Bronchial smooth muscle cell (primary cell): ENCODE measurements at places on chromosomes 16 and 17. TPM values are rescaled to one million over a fixed set of nuclear protein-coding genes. Genes with fewer than 3 reads are reported as not detected.

MT1E gene
- 129 and 231 TPM in 2 replicates for total RNA-seq

CNGB1 gene
- total RNA-seq: not detected in 2 replicates

MAP2K6 gene
- 3.0 and 3.3 TPM in 2 replicates for total RNA-seq

C1QL1 gene
- total RNA-seq: 0.32 and 1.1 TPM in 2 replicates

CMTM4 gene
- total RNA-seq: 3.5 and 6.5 TPM in 2 replicates

PMP22 gene
- 53.0 and 174 TPM in 2 replicates for total RNA-seq

SLC5A11 gene
- total RNA-seq: not detected in 2 replicates

PLCG2 gene
- total RNA-seq: 0.16 and 0.26 TPM in 2 replicates

KRT9 gene
- not detected in 2 replicates for total RNA-seq

PLLP gene
- total RNA-seq: 0.16 TPM in 1 of 2 replicates, not detected in the other

EFCAB3 gene
- total RNA-seq: not detected in 2 replicates

CCL8 gene
- not detected in 2 replicates for total RNA-seq

ADORA2B gene
- 12.9 and 22.0 TPM in 2 replicates for total RNA-seq

CRAMP1 gene
- total RNA-seq: 4.3 and 6.4 TPM in 2 replicates

KRTAP2-2 gene
- not detected in 2 replicates for total RNA-seq

CACNG5 gene
- total RNA-seq: not detected in 2 replicates

GUCY2D gene
- total RNA-seq: under 0.01 and 0.09 TPM in 2 replicates

SRL gene
- 0.26 and 0.47 TPM in 2 replicates for total RNA-seq

USP10 gene
- total RNA-seq: 27.9 and 30.7 TPM in 2 replicates

ABI3 gene
- total RNA-seq: not detected in 2 replicates

TANGO6 gene
- total RNA-seq: 17.7 and 29.5 TPM in 2 replicates

KRTAP4-6 gene
- total RNA-seq: not detected in 2 replicates

BAIAP3 gene
- total RNA-seq: 0.32 and 0.34 TPM in 2 replicates

TCAP gene
- 0.16 and 0.34 TPM in 2 replicates for total RNA-seq

SPNS3 gene
- not detected in 2 replicates for total RNA-seq

NGFR gene
- total RNA-seq: 0.26 and 0.32 TPM in 2 replicates

WIPF2 gene
- 2.6 and 5.0 TPM in 2 replicates for total RNA-seq

ZNF624 gene
- total RNA-seq: 4.2 and 4.9 TPM in 2 replicates

GRIN2C gene
- total RNA-seq: 0.16 and 0.26 TPM in 2 replicates

G6PC3 gene
- 17.7 and 29.9 TPM in 2 replicates for total RNA-seq

PRSS36 gene
- total RNA-seq: 0.17 and 0.47 TPM in 2 replicates

HS3ST3A1 gene
- total RNA-seq: 11.2 and 26.8 TPM in 2 replicates

CCL15 gene
- not detected in 2 replicates for total RNA-seq

DRC3 gene
- total RNA-seq: 0.32 and 2.1 TPM in 2 replicates

HOXB7 gene
- 2.9 and 3.8 TPM in 2 replicates for total RNA-seq

RAB37 gene
- 0.16 and 0.60 TPM in 2 replicates for total RNA-seq

C1QTNF1 gene
- 4.7 and 5.4 TPM in 2 replicates for total RNA-seq

PIK3R5 gene
- not detected in 2 replicates for total RNA-seq

ARHGAP23 gene
- total RNA-seq: 17.3 and 19.1 TPM in 2 replicates

MSLN gene
- not detected in 2 replicates for total RNA-seq

IL21R gene
- total RNA-seq: 1.4 and 2.6 TPM in 2 replicates

NDUFB10 gene
- 197 and 259 TPM in 2 replicates for total RNA-seq

TACO1 gene
- 12.6 and 14.1 TPM in 2 replicates for total RNA-seq

ITGA2B gene
- 0.16 and 0.60 TPM in 2 replicates for total RNA-seq

WFIKKN1 gene
- total RNA-seq: 0.09 and 0.32 TPM in 2 replicates

DHX38 gene
- 91.3 and 164 TPM in 2 replicates for total RNA-seq

RPL23 gene
- 2,128 and 3,392 TPM in 2 replicates for total RNA-seq

P2RX5 gene
- 0.43 and 1.1 TPM in 2 replicates for total RNA-seq

TBC1D3E gene
- not detected in 2 replicates for total RNA-seq

VAT1L gene
- 7.7 TPM in 1 of 2 replicates, not detected in the other for total RNA-seq

KIAA0513 gene
- total RNA-seq: 26.3 and 48.2 TPM in 2 replicates
